ENCODE measurements at places on chromosomes 12 and 14. TPM values are rescaled to one million over a fixed set of nuclear protein-coding genes. Genes with fewer than 3 reads are reported as not detected.

Gene PLD4
- 11.1 TPM for polyA plus RNA-seq

Gene NEDD8
- polyA plus RNA-seq = 194 TPM

Gene OLR1
- 2.6 TPM for polyA plus RNA-seq

DNA sequence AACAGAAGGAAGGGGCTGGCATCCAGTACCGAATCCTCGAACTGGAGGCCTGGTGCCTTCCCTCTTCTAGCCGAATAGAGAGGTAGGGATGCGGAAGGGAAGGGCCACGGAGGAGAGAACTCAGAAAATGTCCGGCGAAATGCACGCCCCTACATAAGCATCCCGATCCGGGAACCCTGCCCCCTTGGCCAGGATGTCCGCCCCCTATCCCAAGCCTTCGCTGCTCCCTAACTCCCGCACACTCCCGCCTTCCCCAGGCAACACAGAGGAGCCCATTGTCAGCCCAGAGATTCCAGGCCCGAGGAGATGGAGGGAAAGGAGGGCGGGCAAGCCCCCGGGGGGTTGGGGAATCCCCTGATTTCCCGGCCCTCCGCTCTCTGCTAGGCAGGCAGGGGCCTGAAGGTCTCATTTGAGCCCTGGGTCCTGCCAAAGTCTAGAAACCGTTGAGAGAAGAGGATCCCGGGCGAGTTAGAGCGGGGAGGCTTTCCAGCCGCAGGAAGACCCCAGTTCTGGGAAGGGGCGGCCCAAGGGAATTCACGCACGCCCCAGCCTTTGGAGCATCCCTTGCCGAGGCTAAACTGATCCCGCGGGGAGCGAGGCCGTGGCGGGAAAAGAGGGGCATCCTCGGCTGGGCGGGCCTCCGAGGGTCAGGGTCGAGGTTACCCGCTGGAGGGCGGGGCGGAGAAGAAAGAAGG is 569 bp upstream of the ARHGEF40 start:
- DNase-seq = peak; percentile 60
- peaks cover 24% of the 10 kb centered on the region for H3K4me1 ChIP-seq
- H3K27ac ChIP-seq = peak overlapping the region; percentile 78
- peaks cover 10% of the 10 kb centered on the region for H3K27me3 ChIP-seq
- peaks cover 15% of the 10 kb centered on the region for H3K36me3 ChIP-seq

DNA sequence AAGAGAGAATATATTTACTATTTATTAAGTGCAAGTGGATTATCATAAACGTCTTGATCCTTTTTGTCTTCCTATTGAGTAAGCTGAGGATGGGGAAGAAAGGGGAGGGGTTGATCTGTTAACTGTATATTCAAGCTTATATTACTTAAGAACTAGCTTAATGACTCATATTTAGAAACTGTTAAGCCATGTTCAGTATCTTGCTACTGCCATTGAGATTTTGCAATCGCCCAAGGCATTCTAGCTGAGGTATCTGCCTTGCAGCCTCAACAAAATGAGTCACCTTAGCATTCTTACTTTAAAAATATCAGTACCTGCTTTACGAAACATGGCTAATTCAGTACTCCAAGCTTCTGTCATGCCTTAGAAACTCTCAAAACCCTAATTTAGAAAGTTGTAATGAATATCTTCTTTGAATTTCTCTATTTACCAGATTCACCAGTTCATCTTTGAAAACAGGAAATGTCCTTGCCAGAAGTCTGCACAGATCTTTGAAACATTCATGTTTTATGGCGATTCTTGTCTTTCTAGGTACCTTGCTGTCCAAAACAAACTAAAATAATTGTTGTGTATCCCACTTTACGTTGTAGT is 76.1 kb downstream of the ALG10B start:
- H3K4me3 ChIP-seq = no peak overlapping the region
- no peak for DNase-seq
- no peaks in the 10 kb centered on the region for H3K4me1 ChIP-seq
- H3K36me3 ChIP-seq = no peaks in the 10 kb centered on the region

GRCh38 chr12:59803735-59804134 is 207.9 kb downstream of the SLC16A7 start:
- no peak overlapping the region for H3K27ac ChIP-seq
- no peaks in the 10 kb centered on the region for H3K27me3 ChIP-seq
- no peak for DNase-seq
- no peaks in the 10 kb centered on the region for H3K4me1 ChIP-seq
- H3K36me3 ChIP-seq = no peaks in the 10 kb centered on the region

DNA sequence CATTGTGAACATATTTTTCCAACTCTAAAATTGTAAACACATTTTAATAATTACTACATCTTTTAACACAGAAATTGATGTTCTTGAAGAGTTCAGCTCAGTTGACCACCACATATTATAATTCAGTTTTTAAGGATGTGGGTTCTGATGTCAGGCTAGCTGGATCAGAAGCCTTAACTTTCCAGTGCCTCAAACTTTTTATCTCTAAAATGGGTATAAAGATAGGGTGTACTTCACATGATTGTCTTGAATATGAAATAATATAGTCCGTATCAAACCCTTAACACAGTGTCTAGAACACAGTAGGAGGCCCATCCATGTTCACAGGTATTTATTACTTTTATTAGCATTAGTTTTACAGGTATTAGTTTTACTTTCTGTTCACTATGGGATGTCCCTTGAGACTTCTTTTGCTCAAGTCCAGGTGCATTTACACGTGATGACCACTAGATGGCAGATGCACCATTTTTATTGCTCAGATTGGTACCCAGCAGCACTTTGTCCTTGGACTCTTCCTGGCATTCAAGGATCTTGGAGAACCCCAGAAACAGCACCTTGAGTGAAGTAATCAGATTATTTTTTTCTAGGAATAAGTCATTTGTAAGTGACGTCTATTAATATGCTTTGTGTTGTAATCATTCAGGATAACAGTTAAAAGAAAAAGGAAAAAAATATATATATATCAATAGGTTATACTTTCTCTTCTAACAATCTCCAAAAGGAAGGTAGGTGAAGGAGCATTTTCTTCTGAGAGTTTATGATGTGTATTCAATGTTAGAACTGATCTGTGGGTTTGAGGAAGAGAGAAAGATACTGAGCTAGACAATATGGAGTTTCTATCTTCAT is 580.2 kb downstream of the ETNK1 start:
- peak; percentile 55 for DNase-seq
- no peaks in the 10 kb centered on the region for H3K36me3 ChIP-seq
- no peak overlapping the region for H3K27ac ChIP-seq
- H3K4me1 ChIP-seq = no peaks in the 10 kb centered on the region
- H3K4me3 ChIP-seq = no peak overlapping the region

DNA sequence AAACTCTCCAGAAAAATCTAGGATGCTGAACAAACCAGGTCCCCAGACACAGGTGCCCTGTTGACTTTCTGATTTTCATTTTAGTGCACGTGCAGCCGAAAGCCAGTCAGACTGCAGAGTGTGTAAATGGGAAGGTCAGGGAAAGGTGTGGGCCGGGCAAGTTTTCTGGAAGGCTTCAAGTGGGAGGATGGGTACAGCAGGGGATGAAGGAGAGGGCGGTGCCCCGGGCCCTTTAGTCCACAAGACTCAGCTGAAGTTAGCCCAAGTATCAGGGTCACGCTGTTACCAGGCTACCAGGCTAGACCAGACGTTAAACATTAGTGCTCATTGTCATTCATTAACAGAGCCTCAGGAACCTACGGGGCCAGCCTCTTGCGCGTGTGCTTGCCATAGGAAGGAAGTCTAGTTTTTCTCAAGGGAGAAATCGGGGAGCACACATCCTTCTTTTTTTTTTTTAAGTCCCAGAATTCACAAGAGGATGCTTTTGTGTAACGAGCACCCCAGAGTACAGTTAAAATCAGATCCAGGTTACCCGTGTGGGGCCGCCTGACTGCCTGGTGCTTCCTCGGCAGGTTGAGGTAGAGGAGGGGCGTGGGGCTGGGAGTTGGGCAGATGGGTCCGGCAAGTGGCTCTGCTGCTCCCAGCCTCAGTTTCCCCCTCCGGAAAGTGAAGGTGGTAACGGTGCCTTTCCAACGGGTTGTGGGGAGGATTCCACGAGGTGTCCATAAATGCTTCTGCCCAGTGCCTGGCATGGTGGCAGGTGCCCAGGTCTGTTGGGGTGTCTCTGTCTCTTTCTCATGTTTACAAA is 19.1 kb downstream of the BCL7A start:
- peak; percentile 79 for DNase-seq
- peaks cover 12% of the 10 kb centered on the region for H3K4me1 ChIP-seq
- no peaks in the 10 kb centered on the region for H3K27me3 ChIP-seq

DNA sequence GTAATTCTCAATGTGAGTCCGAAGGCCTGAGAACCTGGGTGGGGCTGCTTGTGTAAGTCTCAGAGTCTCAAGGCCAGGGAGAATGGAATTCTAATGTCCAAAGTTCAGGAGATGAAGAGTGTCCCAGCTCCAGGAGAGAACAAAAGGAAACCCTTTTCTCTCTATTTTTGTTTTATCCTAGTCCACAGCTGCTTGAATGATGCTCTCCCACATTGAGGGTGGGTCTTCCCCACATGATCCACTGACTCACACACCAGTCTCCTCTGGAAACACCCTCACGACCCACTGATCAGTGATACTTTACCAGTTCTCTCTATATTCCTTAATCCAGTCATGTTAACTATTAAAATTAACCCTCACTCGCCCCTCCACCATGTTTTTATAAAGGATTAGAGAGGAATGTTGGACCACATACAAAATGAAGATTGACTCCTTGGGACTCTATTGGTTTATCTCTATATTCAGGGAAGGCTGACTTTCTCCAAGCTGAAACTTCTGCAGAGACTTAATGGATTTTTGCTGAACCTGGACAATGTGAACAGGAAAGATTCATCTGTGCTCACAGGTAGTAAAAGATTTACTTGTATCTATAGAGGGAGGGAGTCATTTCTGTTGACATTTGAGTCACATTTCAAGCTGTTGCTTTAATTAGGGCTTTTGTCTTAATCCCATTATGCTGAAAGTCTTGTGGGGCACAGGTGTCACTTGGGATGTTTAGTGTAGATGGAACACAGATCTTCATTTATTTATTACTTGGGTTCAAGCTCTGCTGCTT is 1061.0 kb upstream of the TMEM132C start:
- H3K36me3 ChIP-seq = no peaks in the 10 kb centered on the region
- DNase-seq = peak; percentile 23
- no peaks in the 10 kb centered on the region for H3K27me3 ChIP-seq
- no peaks in the 10 kb centered on the region for H3K4me1 ChIP-seq
- peak overlapping the region; percentile 35 for H3K27ac ChIP-seq

DNA sequence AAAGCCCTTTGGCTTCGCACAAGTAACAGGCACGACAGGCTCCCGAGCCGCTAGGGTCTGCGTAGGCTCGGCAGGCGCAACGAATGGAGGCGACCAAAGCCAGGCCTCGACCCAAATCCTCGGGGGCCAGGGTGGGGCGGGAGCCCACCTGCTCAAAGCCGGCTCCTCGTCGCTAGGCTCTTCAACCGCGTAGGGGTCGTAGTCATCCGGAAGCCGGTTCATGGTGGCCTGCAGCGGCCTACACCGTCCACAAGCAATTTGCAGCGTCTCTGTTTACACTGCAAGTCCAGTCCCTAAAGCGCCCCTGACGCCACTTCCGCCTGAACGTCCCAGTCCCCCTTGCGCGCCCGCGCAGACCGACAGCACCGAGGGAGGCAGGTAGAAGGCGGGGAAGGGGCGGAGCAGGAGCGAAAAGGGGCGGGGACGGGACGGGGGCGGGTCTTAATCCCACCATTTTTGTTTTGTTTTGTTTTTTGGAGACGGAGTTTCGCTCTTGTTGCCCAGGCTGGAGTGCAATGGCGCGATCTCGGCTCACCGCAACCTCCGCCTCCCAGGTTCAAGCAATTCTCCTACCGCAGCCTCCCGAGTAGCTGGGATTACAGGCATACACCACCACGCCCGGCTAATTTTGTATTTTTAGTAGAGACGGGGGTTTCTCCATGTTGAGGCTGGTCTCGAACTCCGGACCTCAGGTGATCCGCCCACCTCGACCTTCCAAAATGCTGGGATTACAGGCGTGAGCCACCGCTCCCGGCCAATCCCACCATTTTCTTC is at the start of gene EAPP:
Gene EAPP (minus strand): TSS at position 295 of the 774 bp plus-strand sequence. CDS start 73 bp downstream, at position 222.
- peak within 1 kb of the TSS; percentile 94 for H3K27ac ChIP-seq
- peak within 1 kb of the TSS; percentile 77 for H3K4me3 ChIP-seq
- peak; percentile 98 for DNase-seq
- H3K36me3 ChIP-seq = peaks cover 17% of the 10 kb centered on the region
- H3K4me1 ChIP-seq = peaks cover 15% of the 10 kb centered on the region

DNA sequence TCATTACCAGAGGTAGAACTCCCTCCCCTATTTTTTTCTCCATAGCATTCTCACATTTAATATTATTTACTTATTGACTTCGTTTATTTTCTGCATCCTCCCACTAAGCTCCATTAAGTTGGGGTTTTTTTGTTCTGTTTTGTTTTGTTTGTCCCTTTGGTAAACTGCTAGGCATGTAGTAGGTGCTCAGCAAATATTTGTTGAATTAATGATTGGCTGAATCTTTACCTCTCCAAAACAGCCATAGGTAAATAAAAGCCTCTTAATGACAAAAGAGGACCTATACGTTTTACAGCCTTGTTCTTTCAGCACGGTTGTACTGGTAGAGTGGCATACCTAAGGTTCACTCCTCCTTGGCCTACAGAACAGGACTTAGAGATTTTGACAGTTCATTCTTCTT is 52.0 kb downstream of the PRORP start:
- H3K27me3 ChIP-seq = no peaks in the 10 kb centered on the region
- H3K4me3 ChIP-seq = no peak overlapping the region
- H3K4me1 ChIP-seq = no peaks in the 10 kb centered on the region
- DNase-seq = no peak

DNA sequence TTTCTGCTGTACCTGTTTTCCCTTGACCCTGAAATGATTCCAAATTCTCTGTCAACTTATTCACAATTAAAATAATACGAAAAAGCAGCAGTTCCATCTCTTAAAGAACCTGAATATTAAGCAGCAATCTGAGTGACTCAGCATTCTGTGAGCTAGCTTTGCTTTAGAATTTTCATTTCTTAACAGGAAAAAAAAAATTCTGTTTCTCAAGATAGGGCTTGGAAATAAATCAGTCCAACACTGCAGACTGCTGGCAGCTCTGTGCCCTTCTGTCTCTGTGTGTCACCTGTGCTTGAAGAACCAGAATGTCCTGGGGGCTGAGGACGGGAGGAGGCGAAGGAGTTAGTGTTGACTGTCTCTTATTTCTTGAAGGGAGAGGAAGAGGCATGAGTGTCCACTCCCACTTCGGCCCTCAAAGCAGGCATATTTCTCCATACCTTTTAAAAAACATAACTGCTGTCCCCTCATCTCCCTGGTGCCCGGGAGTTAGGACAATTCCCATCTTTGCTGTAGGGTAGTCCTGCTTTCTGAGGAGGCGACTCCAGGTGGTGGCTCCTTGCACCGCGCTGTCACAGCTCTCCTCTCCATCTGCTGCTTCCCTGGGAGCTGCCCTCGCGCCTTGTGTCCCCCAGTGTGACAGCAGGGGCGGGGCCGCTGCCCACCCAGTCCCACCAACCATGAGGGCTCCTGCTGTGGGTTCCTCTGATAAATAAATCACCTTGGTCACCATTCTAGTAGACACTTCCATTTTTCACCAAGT is 203.1 kb downstream of the CALM1 start:
- H3K4me3 ChIP-seq = no peak overlapping the region
- H3K27ac ChIP-seq = no peak overlapping the region
- no peaks in the 10 kb centered on the region for H3K36me3 ChIP-seq
- H3K27me3 ChIP-seq = no peaks in the 10 kb centered on the region
- DNase-seq = peak; percentile 61
- H3K4me1 ChIP-seq = no peaks in the 10 kb centered on the region

All from large intestine (tissue), 12 donors.